ENCODE measurements at places on chromosomes 1 and 21.

DNA sequence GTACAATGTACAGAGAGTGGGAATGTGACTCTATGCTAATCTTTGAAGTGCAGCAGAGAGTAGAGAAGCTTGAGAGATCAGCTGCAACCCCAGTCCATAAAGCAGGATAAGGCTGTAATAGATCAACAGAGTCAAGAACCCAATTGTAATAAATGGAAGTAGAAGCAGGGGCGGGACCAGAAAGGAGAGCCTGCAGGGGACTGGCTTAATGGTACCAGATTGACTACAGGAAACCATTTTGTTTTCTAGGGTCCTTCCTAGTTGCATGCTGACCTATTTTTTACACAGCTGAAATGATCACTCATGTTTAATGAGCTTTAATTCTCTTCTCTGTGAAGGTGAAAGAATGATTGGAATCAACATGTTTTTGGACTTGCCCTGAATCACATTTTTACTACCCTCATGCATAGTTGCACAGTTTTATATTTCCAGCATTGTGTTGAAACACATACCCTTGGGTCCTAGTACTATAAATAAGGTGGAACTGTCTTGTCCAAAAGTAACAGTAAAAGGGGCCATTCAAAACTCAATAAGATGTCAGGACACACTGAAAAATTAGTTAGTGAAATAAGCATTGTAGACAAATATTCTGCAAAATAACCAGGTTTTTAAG is 69.8 kb downstream of the GPR88 start:
- no peak for ATAC-seq

- no peak for ATAC-seq
These were observed 32.4 kb upstream of the ECE1 start for GRCh38 chr1:21322681-21323016.

GRCh38 chr1:205360891-205361290 is 4.2 kb upstream of the KLHDC8A start:
- ATAC-seq: no peak

- ATAC-seq: no peak
These were observed 22.4 kb upstream of the MED18 start for GRCh38 chr1:28306301-28306949.

DNA sequence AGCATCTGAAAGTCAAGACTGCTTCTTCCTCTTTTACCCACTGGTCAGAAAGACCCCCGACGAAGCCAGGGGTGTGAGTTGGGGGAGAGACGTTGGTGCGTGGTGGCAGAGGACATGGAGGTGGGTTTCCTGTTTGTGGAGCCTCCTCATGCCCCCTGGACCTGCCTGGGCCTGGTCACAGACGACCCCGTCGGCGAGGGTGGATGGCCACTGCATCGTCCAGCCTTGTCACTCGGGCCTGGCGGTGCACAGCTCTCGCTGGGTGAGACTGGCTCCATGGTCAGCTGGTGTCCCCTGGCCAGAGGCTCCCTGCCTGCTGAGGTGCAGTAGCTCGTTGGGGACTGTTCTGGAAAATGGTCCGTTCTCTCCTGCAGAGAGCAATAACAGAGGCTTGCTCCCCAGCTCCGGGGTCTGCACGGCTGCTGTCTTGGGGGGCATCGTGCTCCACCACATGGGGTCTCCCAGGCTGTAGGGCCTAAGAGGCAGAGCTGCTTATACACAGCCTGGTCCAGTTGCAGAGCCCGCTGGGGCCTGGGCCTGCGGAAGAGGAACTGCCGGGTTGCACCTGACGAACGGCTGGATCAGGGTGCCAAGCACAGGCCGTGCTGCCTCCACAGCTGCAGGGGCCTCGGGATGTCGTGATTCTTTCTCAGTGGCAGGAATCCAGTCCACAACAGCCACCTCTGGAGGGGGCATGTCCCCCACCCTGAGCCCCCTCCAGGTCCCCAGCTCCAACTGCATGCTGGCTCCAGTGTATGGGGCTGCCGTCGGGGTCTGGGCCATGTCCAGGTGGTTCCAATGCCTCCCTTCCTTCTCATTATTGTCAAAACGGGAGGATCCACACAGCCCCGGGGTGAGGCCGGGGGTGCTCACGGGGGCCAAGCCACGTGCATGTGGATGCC is 18.0 kb upstream of the ACTRT2 start:
- ATAC-seq: no peak

DNA sequence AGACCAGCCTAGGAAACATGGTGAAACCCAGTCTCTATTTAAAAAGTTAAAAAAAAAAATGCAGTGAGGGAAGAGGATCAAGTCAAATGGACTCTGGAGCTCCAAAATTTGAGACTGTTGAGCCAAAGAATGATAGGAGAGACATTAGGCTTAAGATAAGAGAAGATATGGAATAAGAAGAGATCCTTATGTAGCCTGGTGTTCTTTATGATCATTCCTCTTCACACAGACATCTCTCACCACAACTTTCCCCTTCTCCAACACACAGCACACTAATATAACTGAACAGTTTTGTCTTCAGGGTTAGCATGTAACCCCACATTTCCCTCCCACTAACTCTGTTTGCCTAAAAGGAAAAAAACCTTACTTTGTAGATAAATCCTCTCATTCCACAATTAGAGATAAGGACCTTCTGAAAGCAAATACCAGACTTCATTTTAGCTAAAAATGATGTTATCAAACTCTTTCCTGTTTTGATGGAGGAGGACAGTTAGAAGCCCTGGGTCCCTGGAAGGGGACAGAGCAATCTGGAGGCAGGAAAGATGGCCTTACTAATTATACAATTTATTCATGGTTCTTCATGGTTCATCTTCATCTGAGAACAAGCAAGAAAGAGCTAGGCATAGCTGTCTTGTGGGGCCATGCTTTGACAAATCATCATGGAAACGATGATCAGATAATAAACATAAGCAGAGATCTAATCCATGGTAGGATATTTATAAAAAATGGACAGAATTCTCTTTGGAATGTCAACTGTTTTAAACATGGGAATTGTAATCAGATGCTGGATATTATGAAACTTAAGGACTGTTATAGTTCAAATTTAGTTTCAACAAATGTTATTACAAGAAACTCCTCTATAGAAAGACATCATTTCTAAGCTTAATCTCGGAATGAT is 96.7 kb upstream of the S1PR1 start:
- ATAC-seq: no peak

DNA sequence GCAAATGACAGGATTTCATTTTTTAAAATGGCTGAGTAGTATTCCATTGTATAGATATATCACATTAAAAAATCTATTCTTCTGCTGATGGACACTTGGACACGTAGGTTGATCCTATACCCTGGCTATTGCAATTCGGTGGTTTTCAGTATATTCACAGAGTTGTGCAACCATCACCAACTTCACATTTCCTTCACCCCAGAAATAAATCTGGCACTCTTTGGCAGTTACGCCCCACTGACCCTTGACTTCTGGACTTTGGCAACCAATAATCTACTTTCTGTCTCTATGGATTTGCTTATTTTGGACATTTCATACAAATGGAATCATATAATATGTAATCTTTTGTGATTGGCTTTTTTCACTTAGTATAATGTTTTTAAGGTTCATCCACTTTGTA is 35.9 kb downstream of the MAP3K7CL start:
- ATAC-seq: no peak

DNA sequence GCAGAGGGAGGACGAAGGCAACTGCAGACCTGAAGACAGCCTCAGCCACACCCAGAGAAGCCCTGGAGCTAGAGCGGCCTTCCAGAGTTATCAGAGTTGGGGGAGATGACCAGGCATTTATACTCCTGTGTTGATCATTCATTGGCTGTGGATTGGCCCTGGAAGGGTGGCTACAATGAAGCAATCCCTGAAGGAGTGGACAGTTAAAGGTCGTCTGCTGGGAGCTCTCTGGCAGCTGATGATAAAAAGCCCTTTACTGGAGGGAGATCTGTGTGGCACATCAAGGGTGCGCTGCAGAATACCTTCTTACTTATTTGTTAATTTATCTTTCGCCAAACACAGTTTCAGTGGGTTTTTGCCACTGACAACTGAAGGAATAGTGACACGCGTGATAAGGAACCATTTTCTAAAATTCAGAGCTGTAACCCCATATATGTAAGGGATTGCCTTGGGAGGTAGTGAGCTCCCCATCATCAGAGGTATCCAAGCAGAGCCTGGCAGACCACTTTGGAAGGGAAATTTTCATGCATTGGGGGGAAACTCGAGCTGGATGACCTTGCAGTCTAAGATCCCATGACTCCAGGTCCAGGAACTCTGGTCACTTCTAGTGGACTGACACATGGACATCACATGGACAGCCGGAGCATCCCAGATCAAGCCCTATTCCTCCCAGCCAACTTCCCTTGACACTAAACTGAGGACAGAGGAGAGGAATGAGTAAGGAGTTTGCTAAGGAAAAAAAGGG is 126.4 kb upstream of the GADD45A start:
- no peak for ATAC-seq

GRCh38 chr1:206457408-206458120 is 12.7 kb upstream of the IKBKE start:
- peak; percentile 76 for ATAC-seq

- no peak for ATAC-seq
These were observed 362.1 kb upstream of the NR5A2 start for GRCh38 chr1:199665371-199665770.

DNA sequence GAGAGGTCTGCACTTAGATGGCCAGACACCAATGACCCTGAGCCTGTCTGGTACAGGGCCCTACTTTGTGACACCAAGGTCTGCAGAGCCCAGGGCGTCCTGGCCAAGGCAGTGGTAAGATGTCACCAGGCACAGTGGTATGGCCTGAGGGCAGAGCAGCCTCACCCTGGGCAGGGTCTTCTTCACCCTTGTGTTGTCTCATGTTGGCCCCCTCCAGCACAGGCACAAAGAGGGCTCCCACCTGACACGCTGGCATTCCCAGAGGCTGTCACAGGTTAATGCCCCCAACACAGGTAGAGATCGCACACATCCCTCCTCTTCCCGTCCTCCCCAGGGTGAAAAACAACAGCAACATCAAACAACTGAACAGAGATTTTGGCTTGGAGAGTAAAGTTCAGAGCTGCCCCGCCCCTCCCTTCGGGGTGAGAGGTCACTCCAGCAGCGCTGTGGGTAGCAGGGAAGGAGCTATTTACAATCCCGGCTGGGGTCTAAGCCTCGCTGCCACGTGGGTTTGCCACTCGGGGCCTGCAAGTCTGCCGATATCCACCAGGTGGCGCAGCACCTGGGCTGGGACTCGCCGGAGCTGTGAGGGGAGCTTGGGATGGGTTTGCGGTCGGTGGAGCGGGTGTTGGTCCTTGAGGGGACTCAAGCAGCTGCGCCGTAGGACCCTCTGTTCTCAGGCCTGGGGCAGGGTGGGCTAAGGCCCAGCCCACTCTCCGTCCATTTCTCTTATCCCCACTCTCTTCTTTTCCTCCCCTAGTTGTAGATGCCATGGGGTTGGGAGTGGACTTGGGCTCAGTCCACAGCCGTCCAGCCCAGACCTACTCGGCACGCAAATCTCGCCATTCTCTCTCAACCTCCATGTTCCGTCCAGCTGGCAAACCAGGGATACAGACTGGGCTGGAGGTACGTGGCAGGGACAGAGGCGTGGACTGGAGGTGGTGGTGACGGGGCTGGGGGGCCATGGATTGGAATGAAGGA is 12.7 kb downstream of the EFNA3 start:
- ATAC-seq: peak; percentile 85

All from activated T-helper 17 cell treated with anti-CD3 and anti-CD28 coated beads, Interleukin-2, amount 50 U/mL, for 72 hours (primary cell).